ENCODE measurements at places on chromosomes 16 and 17.

- no peak for DNase-seq
These were observed 27.2 kb upstream of the METRNL start for GRCh38 chr17:83052241-83052564.

- no peak for DNase-seq
These were observed 3.6 kb upstream of the HIC1 start for GRCh38 chr17:2051061-2051932.

GRCh38 chr16:49586466-49587450 lies 213.2 kb downstream of the C16orf78 start:
- DNase-seq = no peak

GRCh38 chr17:41617698-41618097 lies 5.1 kb upstream of the KRT16 start:
- no peak for DNase-seq

DNA sequence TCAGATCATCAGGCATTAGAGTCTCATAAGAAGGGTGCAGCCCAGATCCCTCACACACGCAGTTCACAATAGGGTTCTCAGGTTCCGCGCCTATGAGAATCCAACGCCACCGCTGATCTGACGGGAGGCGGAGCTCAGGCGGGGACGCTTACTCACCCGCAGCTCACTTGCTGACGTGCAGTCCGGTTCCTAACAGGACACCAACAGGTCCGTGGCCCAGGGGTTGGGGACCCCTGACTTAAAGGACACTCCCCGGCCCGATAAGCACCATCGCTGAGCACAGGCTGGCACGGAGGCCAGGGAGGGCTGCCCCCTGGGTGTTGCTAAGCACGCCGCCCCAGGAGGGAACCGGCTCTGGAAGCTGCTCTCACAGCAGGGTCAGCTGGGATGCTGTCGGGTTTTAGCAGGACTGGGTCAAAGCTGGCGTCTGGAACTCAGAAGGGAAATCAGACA lies 30.1 kb upstream of the BAHCC1 start:
- DNase-seq = no peak

DNA sequence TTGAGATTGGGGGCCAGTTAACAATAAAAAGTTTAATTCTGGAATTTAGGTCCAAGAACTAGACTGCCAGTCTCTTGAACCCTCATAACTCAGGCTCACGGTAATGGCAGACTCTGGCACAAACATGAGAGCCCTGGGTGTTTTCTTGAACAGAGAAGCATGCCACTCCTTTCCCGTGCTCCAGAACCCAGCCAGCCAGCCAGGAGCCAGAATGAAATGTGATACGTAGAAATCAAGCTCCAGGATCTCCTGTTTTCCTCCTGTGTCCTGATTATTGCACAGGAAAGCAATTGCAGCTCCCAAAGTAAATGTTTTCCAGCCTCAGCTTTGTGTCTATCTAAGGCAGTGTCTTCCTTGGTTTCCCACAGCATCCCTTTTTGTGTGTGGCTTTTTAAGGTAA lies 46.2 kb upstream of the NOL11 start:
- no peak for DNase-seq

DNA sequence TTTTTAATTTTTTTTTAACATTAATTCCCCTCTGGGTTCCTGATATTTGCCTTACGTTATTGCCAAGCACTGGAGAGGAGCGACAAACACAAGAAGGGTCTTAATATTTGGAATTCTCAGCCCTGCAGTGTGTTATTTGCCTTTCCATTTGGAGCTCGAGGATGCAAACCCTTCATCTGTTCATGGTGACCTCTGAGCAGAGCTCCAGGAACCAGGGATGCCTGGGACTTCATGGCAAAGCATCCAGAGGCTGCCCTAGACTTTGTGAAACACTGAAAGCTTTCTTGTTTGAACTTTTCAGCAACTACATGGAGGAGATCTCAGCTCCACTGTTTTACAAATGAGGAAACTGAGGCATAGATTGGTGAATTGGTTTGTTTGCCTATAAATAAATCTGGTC lies 254.2 kb downstream of the CBLN1 start:
- no peak for DNase-seq

- no peak for DNase-seq
These were observed 25.6 kb downstream of the METTL9 start for GRCh38 chr16:21625026-21625425.

DNA sequence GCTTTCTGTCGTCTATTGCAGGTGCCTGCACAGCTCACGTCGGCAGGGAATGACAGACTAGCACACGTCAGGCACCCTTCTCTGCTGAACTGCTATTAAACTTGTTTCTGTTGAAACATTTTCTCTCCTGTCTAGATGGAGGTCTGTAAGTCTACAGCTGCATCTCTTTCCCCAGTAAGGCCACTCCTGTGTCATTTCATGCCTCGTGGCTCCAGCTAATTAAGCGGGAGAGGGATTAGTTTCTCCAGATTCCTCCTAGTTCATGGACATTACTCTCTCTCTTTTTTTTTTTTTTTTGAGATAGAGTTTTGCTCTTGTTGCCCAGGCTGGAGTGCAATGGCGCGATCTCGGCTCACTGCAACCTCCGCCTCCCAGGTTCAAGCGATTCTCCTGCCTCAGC lies 54.5 kb downstream of the FOXK2 start:
- DNase-seq = no peak

GRCh38 chr16:10880594-10881452 lies 3.8 kb downstream of the CIITA start:
- no peak for DNase-seq

GRCh38 chr16:75861311-75862097 lies 135.2 kb upstream of the CPHXL start:
- DNase-seq = no peak

DNA sequence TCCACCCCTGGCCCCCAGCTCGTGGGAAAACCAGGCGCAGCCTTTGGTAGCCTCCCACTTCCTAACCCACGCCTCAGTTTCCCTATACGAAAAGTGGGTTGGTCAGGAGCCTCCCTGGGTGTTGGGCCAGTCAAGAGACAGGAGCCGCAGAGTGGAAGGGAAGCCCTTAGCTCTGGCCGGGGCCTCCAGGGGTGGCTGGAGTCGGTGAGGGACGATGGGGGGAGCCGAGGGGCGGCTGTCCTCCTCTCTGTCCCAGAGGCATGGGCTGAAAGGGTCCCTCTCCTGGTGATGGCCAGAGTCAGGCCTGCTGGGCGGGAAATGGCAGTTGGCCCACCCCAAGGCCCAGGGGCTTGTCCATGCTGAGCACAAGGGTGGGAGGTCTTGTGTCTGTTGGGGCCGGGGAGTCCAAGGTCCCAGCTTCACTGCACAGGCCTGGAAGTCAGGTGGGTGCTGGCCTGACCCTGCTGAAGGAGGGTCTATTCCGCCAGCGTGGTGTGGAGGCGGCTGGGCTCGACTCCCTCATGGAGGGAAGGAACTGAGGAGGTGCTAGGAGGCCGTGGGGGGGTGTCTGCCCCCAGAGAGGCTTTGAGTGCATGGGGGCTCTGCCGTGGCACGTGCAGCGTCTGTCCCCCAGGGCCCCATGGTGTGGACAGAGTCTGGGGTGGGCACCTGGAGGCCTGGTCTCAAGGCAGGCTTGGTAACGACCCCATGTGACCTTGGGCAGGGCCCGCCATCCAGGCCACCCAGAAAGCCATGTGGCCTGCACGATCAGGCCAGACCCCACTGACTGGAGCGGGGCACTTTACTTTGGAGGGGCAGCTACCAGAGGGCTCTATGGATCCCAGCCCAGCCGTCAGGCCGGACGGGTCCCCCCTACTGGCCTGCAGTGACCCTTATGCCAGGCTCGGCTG lies 1.1 kb downstream of the SLC16A3 start:
- no peak for DNase-seq

DNA sequence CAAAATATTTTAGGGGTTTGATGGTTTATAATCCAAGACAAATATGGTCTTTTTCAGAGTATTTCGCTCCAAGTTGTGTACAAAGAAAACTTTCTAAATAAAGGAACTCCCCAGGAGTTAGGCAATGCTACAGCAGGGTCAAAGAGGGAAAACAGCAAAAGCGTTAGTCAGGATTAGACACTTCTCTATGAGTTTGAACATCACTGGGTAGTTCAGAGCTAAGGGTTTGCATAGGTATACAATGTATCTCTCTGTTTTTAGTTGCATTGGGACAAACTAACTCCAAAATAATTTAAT lies 34.8 kb downstream of the FAM20A start:
- DNase-seq = no peak

DNA sequence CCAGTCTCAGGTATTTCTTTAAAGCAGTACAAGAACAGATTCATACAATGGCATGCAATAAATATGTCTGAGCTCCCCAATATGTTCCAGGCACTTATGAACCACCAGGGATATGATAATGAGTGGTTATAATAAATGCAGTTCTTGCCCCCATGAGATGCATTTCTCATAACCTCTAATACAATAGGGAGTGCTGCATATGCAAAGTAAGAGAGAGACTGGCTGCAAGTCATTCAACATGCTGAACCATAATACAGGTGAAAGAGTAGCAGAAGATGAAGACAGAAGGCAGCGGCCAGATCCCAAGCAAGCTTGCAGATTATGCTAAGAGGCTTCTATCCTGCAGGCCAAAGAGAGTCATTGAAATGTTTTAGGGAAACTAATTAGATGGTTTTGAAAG lies 96.7 kb downstream of the CHD9NB start:
- no peak for DNase-seq

Measured in cerebellar nuclear complex (tissue), 1 donor.